Osteoblast (primary cell): ENCODE measurements at places on chromosomes 2 and 18.

GRCh38 chr2:212180408-212181083, 358.1 kb downstream of the ERBB4 start:
- DNase-seq: no peak

DNA sequence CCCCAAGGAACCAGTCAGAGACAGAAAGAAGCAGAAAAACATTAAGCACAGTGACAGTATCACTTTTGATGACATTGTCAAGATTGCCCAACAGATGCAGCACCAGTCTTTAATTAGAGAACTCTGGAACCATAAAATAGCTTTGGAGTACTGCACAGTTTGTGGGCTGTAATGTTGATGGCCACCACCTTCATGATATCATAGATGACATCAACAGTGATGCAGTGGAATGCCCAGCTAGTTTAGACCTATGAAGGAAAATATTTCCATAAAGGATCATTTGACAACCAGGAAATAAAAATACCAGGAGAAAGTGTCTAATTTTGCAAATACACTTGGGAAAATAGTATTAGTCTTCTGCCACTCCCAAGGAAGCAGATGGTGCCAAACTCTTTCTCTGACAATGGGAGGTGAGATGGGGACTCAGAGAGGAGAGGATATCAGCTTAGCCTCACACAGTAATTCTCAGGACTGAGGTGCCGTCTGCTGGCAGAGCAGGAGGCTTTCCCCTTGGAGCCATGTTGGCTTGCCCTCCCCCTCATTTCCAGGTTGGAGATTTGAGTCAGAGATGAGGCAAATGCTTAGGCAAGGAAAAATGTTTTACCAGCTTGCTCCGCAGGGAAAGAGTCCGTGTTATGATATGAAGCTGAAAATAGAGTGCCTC, 107.5 kb upstream of the CELF4 start:
- no peak for DNase-seq

- peak; percentile 79 for DNase-seq
Measured at GRCh38 chr18:62485684-62486083, 37.1 kb upstream of the ZCCHC2 start.

- DNase-seq: no peak
Measured at GRCh38 chr2:232567721-232568120, 17.2 kb downstream of the EIF4E2 start.

- DNase-seq: no peak
Measured at GRCh38 chr2:188788621-188789020, 185.6 kb upstream of the COL3A1 start.

- peak; percentile 13 for DNase-seq
Measured at GRCh38 chr2:74385396-74385795, 5.3 kb upstream of the DCTN1 start.

DNA sequence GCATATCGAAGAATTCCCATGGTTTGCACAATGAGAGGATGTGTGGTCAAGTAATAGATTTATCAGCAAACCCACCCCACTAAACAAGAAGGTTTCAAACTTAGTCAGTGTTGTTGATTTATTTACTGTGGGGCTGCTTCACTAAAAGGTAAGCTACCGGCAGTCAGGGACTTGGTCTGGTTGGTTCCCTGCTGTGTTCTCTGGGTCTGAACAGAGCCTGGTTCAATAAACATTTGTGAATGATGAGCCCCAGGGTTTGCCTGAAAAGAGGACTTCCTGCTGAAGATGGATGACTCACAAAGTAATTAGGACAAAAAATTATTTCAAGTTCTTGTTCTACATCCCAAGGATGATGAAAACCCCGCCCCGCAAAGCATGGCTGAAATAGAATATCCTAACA, 108.3 kb downstream of the SPP2 start:
- no peak for DNase-seq

DNA sequence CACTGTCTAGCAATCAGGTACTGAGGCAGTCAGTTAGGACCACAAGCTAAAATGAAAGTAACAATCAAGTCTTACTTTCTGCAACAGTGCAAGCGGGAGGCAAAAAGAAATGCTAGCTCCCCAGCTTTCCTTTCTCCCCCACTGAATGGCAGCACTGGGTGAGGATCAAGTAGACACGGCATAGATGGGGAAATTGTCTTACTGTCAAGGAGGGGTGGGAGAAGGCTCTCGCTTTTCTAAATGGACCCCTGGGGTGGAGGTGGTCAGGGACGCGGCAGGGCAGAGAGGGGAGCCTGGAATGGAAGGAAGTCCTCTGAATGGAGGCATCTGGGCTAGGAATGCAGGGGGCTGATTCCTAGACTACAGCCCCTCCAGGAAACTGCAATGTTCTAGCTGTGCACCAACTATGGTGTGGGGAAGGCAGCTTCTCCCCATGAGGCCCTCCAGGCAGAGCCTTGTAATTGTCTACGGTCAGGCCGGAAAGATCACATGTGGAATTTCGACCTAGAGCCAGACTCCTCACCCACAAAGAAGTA, 24.3 kb downstream of the METTL8 start:
- DNase-seq: no peak

- no peak for DNase-seq
Measured at GRCh38 chr2:122422384-122422991, 667.0 kb downstream of the TSN start.

DNA sequence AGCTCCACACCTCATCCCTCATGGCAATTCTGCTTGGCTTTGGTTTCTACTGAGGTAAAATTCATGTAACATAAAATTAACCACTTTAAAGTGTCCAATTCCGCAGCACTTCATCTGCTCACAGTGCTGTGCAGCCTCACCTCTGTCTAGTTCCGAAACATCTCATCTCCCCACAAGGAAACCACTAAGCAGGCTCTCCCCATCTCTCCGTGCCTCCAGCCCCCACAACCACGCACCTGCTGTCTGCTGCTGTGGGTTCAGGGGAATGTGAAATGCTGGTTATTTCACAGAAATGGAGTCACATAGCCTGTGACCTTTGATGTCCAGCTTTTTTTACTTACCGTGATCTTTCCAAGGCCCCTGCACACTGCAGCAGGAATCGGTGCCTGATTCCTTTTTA, 7.7 kb upstream of the GPC1 start:
- no peak for DNase-seq

DNA sequence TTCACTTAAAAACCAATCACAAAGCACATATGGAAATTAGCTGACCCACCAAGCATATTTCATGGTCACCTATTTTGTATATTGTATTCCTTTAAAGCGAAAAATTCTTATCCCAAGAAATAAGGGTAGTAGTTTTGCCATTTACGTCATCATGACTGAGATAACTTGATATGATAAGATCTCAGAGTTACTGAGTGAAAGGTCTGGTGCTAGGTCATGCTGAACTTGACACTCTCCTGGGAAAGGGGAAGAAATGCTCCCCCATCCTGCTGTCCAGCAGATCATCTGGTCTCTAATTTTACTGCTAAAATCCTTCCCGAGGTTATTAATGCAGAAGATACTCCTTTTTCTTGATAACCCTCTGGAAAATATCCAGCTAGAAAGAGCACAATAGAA, 78.3 kb downstream of the BCL2 start:
- DNase-seq: no peak

DNA sequence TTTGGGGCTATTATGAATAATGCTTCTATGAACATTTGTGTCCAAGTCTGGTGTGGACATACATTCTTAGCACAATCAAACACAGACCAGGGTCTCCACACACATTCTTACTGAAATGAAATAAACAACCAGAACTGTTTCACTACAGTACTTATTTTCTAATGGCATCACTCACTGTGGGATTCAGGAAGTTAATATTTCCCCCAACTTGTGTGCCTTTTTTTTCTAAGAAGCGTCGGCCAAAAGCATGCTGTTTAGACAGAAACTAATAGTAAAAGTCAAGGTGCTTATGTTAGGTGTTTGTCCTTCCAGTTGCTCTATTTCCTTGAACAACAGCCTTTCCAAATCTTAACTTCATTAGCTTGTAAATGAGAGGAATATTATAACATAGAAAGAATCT, 117.6 kb downstream of the DOCK10 start:
- DNase-seq: no peak

DNA sequence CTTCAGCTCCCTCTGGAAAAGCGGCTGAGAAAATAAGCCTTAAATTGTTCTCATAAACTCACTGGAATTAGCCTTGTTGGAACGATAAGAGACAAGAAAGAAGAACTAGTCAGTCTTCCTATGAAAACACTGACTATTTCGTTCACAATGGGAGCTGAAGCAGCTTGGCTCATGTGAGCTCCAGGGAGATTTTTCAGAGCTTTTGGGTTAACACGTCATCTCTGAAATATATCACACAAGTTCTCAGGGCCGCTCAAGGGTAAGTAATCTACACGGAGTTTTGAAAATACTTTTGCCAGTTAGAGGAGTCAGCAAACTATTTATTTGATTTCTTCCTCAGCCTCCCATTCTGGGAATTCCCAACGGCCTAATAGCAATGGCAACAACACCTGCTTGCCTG, 316.2 kb upstream of the MGAT5 start:
- no peak for DNase-seq

GRCh38 chr2:239104800-239105199, 256.9 kb downstream of the TWIST2 start:
- DNase-seq: no peak

- DNase-seq: no peak
Measured at GRCh38 chr2:26742048-26742770, 21.9 kb upstream of the SLC35F6 start.

GRCh38 chr18:59681521-59682004, 15.7 kb downstream of the CCBE1 start:
- DNase-seq: no peak

DNA sequence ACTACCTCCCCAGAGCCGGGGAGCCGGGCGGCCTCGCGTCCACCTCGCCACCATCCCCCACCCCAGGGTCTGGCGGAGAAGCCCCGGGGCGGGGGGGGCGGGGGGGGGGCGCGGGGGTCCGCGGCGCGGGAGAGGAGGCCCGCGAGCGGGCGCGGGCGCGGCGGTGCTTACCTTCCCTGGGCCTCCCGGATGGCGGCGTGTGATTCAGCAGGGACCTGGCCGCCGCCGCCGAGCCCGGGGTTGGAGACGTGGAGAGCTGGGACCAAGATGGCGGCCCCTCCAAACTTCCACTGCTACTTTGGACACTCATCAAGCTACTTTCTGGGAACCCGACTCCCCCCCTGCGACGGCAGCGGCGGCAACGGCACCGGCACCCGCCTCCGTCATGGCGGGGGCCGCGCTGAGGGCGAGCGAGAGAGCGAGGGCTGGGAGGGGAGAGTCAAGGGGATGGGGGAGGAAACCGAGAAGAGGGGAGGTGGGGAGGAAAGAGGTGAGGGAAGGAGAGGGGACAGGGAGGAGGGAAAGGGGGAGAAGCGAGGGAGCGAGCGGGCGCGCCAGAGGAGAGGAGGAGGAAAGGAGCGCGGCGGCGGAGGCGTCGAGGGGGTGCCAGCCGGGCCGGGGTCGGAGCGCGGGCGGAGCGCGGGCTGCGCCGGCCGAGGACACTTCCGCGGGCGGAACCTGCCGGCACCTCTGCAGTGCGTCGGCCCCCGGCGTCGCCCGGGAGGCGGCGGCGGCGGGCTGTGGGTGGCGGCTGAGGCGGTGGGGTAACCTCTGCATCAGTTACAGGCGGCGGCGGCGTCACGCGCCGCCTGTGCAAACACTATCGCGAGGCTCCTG, at the start of gene TLK1:
Gene TLK1, minus strand, starts transcription at position 775 of the 837 bp plus-strand sequence. Its CDS starts 465 bp downstream, at position 310.
- DNase-seq: peak; percentile 90

GRCh38 chr2:182615036-182615435, 101.0 kb upstream of the DNAJC10 start:
- DNase-seq: peak; percentile 72

DNA sequence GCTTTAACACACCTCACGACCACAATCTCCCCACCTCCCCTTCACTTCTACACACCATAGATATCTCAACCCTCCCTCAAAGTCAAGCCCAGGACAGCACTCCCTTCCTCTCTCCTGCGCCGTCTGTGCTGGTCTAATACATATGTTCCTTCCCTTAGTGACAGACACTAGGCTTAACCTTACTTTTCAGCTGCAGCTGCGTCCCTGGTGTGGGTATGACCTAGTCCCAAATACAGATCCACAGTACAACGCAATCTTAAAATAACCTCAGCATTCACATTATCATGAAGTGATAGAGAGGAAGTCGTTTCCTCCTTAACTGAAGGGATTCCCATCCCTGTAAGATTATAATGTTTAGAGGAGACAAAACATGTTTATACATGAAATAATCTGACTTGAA, 192.7 kb upstream of the TANK start:
- no peak for DNase-seq

DNA sequence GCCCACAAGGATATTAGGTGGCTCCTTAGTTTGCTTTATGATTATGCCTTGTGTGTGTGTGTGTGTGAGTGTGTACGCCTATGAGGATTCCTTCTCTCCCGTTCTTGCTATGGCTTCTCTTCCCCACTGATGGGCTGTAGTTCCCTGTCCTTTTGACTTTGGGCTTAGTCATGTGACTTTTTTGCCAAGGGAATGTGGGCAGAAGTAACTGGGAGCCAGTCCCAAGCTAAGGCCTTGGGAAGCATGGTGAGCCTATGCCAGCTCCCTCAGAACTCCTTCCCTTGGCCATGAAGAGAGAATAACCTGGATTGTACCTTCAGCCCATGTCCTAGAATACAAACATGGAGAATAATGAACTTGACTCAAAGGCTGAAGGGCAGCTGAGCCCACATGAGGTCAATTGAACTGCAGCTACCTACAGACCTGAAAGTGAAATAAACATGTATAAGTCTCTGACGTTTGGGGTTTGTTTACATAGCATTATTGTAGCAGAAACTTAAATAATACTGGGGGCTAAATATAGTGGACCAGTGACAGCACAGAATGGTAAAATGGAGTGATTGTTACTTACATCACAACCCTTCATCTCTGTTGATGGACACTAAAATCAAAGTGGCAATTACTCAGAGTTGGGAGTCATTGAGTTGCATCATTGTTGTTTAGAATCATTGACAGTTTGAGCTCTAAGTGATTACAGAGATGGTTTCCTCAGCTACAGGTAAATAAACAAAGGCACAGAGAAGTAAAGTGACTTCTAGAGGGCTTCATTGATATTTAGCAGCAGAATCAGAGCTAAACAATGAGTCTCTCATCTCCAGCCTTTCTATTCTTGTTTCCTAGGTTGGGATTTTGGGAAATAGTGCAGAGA, 15.3 kb upstream of the IL36G start:
- DNase-seq: no peak

DNA sequence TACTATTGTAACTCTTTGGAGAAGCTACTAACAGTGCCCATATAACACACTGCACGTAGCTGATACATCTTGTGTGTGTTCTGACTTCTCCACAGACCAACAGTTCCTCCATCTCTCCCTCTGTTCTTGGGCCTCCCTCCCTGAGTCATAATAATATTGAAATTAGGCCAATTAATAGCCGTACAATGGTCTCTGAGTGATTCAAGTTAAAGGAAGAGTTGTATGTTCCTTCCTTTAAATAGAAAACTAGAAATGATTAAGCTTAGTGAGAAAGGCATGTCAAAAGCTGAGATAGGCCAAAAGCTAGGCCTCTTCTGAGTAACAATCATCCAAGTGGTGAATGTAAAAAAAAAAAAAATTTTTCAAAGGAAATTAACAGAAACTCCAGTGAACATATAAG, 828.4 kb upstream of the CHAC2 start:
- no peak for DNase-seq

GRCh38 chr2:133500917-133501316, 67.3 kb downstream of the NCKAP5 start:
- DNase-seq: no peak

GRCh38 chr2:16663121-16663905, 2.3 kb downstream of the CYRIA start:
- no peak for DNase-seq
